Activated T-cell treated with anti-CD3 and anti-CD28 coated beads for 24 hours (primary cell): ENCODE measurements at places on chromosomes 5 and 9.

DNA sequence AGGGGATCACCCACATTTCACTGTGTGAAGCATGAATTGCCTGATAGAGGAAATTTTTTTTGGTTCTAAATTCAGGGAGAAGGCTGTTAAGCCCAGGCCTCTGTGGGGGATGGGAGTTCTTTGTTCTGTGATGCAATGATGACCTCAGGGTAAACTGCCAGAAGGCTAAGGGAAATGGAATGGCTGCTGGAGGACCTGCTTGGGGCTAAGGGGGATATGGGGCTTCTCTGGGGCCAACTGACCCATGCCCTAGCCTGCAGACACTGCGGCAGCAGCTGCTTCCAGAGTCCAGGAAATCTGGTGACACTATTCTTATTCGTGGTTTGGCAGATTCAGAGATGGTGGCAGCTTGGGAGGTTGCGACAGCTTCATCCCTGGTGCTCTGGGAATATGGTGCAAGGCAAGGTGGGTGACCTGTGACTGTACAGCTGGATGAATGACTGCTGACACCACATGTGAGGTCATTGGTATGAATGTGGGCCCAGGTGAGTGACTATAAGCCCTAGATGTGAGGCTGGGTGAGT, 30.3 kb downstream of the VCP start:
- DNase-seq: no peak

DNA sequence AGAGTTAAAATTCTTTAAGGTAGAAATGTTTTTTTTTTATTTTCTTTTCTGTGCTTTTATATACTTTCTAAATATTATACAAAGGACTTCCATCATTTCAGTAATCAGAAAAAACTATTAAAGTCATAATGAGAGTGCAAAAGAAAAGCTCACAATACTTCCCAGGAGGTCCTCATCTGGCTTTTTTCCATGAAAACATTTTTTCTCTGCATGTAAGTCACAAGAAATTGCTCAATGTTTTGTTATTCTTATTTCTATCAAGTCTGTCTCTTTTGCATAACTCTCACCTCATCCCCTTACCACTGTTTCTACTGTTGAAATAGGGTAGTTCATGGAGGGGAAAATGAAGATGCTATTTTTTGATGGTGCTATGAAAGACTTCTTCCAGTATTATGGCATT, 375.0 kb downstream of the TMEM232 start:
- no peak for DNase-seq

- no peak for DNase-seq
These were observed 89.3 kb downstream of the ZCCHC7 start for GRCh38 chr9:37209431-37210386.

- no peak for DNase-seq
These were observed 134.1 kb upstream of the RAPGEF1 start for GRCh38 chr9:131873891-131874440.

DNA sequence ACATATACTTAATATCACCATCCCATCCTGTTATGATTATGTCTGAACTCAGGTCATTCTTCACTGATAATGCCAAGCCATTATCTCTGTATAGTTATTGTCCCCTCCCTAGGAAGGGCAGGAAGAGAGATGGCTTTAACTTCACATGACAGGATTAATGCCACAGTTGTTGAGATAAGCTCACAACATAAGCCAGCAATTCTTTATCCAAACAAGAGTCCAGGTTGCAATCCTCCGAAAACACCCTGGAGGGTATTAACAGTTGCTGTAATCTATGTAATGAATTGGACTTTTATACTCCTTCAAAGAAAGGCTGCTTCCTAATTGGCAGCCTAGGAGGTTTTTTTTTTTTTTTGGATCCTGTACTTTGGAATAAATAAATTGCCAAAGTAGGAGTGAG, 779.4 kb downstream of the SEMA5A start:
- no peak for DNase-seq

- DNase-seq: no peak
These were observed 69.3 kb upstream of the IL17B start for GRCh38 chr5:149448431-149448830.

GRCh38 chr5:31757806-31758205, 118.9 kb downstream of the PDZD2 start:
- no peak for DNase-seq

DNA sequence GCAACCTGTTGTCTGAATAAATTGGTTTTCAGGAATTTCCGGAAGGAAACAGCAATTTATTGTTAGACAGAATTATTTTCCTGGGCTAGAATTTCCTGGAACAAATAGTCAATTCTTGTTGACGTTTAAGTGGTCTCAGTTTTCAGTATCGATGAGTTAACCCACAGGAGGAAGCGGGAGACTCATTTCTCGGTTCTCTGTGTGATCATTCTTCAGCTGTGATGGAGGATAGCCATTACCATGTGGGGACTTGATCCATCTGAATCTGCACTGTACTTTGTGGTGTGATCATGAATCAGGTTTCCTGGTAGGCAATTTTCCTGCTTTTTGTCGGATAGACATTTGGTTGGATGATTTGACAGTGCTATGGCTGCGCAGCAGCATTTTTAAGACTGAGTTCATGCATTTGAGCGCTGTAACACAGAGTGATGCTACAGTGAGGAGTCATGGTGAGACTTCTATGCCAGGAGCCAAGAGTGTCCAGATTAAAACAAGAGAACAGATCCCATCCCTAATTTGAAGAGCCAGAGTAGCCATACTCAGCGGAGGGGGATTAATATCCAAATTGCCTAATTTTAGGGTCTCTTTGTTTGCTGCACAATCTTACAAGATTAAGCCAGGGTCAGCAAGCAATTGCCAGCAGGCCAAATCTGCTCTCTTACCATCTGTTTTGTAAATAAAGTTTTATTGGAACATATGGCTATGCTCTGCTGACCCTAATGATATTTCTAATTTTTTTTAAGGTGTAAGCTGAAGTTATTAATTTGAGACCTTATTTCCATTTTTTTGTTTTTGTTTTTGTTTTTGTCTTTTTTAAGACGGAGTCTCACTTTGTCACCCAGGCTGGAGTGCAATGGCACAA, 355.9 kb downstream of the RAB3C start:
- no peak for DNase-seq

DNA sequence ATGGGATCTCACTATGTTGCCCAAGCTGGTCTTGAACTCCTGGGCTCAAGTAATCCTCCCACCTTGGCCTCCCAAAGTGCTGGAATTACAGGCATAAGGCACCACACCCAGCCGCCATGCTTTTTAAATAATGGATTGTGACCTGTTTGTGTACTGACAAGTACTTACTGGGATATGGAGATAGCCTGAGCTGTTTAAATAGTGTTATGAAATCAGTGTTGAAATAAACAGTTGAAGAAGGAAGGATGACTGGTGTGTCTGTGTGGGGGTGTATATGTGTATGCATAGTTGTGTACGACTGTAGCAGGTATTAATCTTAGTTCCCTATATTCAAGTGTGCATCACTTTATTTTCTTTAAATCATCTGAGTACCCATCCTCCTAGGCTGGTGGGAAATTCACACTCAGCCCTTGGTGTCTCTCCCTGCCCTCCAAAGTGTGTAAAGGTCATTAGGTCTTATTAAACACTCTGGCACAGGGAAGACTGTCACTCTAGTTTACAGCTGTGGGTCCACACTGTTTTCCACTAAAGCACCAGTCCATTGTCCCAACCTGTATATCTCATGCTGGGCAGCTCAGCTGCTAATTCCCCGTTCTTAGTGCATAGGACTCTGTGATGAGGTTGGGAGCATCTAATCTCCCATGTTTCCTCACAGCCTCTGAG, 91.0 kb downstream of the SNX18 start:
- no peak for DNase-seq

GRCh38 chr9:76162086-76162730, 232.0 kb downstream of the RFK start:
- DNase-seq: no peak

DNA sequence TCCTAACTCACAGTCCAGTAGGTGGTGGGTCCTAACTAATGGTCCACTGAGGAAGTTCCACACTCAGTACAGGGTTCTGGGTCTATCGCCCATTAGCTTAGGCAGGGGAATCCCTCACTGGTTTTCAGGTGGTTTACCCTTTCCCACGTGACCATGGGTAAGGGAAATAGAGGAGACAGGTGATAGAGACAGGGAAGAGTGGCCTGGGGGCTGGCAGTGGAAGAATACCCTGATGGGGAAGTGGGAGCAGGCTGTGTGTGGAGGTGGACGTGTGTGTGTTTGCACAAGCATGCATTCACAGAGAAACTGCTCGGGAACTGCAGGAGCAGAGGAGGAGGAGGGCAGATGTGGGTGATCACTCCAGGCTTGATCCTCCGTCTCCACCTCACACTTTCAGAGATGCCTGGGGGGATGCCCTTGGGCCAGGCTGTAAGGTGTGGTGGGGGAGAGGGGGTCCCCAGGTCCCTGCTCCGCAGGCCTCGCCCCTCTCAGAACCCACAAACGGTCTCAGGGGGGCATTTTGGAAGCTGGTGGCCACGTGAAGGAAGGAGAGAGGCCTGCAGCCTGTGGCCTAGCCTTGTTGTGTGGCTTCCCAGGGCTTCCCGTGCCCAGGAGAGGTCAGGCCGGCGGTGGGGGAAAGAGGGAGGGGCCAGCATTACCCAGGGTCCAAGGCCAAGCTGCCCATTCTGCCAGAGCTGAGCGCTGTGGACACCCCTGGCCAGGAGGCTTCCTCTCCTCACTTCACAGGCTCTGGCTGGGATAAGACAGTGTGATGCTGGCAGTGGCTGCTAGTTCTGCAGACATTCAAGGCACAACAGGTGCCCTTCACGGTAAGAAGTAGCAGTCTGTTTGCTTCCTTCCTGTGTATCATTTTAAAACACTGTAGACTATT, 80.0 kb downstream of the OTULIN start:
- DNase-seq: no peak

- DNase-seq: no peak
These were observed 796 bp upstream of the GADD45G start for GRCh38 chr9:89603767-89604665.

DNA sequence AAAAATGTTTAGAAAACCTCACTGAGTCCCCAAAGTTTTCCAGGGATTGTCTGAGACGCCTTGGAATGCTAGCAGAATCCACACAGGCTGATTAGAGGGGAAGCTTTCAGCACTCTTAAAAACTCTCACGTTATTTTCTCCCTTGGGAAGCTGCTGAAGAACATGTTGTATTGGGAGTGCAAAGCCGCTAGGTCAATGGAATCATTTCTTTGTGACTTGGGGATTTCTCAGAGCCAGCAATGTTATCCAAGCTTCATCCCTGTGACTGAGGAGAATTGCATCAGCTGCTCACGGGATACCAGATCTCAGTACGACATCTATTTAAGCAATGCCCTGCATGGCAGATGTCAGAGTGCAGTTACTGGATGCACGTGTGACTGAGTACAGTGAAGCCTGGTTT, 426.4 kb upstream of the MPDZ start:
- DNase-seq: no peak

GRCh38 chr5:146909255-146910068, 30.9 kb upstream of the PPP2R2B start:
- DNase-seq: no peak

- no peak for DNase-seq
These were observed 408.1 kb upstream of the PIK3R1 start for GRCh38 chr5:67807439-67807888.

DNA sequence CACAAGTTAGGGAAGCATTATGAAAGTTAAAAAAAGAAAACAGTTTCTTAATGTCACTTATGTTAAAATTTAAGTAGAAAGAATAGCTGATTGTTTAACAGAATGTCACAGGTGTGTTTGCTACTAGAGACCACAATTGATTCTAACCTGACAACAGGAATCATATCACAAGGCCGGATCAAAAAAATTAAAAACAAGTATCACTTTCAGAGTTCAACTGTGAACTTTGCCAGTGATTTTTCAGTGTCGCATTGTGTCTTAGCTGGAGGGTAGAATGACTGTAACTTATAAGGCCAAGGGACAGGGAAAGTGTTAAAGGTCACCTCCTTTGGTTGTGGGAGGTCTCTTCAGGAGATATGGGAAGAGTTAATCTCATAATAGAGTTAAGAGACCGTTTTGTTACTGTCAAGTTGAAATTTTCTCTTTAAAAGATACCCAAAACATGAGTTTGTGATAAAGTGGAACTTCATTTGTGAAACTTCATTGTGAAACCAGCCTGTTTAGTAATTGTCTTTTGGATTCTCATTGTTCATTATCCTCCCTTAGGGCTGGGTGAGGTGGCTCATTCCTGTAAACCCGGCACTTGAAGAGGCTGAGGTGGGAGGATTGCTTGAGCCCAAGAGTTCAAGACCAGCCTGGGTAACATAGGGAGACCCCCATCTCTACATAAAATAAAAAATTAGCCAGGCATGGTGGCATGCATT, 40.9 kb downstream of the CPEB4 start:
- DNase-seq: no peak

GRCh38 chr5:14337593-14337992, 194.5 kb downstream of the TRIO start:
- no peak for DNase-seq

- no peak for DNase-seq
These were observed 3.9 kb downstream of the MCIDAS start for GRCh38 chr5:55222985-55223811.

GRCh38 chr5:60526336-60526875, 173.6 kb downstream of the DEPDC1B start:
- no peak for DNase-seq

- no peak for DNase-seq
These were observed 99.3 kb downstream of the SLIT3 start for GRCh38 chr5:169201597-169201996.

DNA sequence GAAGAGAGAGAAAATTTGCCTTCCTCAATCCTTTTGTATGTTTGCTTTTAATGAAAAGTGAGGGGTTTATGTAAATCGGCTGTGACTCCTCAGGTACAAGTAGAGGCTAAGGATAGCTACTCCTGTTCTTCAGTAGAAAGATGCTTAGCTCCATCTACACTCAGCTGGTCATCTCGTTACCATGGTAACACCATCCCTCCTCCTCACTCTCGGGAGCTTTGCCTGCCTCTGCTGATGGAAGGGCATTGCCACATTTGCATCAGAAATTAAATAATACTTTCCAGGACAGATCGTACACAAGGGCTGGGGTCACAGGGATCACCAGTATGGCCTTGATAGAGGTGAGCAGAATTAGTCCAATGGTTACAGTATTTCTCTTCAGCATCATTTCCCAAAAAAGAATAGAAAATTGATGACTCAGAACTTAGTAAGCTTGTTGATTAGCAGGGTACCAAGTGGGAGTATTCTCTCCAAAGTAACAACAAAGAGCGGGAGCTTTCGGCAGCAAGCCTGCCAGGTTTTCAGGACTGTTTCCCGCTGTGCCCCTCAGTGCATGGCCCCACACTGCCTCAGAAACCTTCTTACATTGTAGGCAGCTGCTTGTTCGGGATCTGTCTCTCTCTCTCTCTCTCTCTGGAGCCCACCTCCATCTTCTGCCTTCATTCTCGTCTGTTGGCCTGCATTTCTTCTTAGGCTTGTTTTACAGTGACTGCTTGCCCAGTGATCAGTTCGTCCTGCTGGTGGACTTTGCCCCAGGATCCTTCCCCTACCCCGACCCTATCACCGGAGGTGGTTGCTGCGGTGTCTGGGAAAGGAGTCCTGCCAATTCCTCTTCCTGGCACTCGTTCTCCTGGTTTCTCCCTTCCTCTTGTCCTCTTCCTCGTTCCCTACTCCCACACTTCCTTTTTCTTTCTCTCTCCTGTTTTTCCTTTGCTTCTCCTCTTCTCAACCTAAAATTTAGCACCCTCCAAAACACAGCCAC, 51.9 kb upstream of the SNAPC3 start:
- no peak for DNase-seq

- DNase-seq: no peak
These were observed 130.7 kb upstream of the ACO1 start for GRCh38 chr9:32253731-32254130.
